ENCODE measurements at places on chromosomes 7 and 10.

- DNase-seq, result no peak
Observed at GRCh38 chr10:60910543-60910942, 33.4 kb downstream of the RHOBTB1 start.

DNA sequence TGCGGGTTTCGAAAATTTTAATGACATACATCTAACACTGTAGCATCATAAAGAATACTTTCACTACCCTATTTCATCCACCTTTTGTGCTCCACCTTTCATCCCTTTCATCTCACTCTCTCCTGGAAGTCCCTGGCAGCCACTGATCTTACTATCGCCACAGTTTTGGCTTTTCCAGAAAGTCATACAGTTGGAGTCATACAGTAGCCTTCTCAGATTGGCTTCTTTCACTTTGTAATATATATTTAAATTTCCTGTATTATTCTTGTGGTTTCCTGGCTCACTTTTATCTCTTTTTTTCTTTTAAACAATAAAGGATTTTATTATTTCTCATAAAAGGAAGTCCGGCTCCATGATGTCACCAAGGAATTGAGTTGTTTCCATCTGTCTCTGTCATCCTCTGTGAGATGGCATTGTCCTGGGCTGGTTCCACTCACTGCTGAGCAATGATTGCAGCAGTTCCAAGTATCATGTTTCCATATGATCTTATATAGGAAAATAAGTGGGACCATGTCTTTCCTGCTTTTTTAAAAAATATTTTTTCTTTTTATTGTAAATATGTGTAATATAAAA lies 626.3 kb downstream of the POM121L12 start:
- no peak for DNase-seq

DNA sequence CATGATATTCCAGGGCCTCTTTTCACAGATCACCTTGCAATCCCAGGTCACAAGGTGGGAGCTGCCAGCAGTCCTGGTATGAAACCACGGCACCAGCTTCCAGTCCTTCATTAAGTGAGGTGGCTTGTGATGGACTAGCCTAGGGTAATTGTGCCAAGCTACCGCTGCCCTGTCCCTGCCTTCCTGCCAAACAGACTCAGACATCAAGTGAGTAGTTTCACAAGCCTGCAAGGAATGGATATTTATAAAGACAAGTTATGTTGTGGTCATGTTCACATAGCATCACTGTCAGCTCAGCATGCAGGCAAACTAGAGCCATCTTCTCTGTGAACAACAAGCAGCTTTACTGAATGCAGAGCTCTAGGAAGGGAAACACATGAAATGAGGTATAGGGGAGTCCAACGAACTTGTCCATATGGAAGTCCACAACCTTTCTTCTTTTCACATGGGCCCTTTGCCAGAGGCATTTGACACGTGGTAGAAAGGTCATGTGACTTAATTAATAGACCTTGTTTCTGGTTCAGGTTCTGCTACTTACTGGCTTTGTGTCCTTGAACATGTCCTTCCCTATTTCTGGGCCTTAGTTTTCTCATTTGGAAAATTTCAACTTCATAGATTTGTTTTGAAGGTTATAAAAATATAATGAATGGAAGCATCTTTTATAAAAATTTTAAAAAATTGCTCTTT lies 1061.2 kb downstream of the KCNMA1 start:
- DNase-seq, result no peak

- DNase-seq, result no peak
Observed at GRCh38 chr10:113754125-113754524, 2.6 kb downstream of the PLEKHS1 start.

DNA sequence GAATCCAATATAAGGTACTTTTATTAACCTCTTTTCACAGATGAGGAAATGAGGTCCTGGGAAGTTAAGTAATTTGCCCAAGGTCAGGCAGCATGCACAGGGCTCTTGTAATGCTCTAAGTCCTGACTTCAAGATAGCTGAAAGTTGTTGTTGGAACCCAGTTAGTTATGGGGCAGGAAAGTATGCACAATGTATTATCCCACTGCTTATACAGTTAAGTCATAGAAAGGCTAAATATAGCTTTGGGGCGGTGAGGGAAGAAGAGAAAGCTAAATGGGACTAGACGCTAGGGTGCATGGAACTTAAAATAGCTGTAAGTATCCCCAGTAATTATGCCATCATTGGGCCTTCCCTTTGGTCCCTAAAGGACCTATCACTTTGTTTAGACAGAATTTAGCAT lies 9.2 kb downstream of the GLCCI1 start:
- DNase-seq, result no peak

GRCh38 chr7:114952296-114952695 lies 30.4 kb downstream of the MDFIC start:
- no peak for DNase-seq

DNA sequence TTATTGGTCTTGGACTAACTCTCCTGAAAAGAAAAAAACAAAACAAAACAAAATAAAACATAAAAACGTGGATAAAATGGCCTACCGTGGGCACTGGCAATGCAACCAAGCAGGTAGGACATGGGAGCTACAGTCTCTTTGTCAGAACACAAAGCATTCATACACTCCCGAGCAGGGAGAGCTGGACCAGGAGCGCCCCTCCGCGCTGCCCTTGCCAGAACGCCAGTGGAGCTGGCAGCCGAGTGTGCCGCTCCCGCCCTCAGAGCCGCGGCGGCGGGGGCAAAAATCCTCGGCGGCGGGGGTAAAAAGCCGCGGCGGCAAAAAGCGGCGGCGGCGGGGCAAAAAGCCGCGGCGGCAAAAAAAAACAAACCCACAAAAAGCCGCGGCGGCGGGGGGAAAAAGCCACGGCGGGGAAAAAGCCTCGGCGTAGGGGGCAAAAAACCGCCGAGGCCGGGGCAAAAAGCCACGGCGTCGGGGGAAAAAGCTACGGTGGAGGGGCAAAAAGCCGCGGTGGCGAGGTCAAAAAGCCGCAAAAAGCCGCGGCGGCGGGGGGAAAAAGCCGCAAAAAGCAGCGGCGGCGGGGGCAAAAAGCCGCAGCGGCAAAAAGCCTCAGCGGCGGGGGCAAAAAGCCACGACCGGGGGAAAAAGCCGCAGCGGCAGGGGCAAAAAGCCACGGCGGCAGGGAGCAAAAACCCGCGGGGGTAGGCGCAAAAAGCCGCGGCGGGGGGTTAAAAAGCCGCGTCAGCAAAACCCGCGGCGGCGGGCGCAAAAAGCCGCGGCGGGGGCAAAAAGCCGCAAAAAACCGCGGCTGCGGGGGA lies 418.1 kb downstream of the ZNF716 start:
- no peak for DNase-seq
